ENCODE measurements at places on chromosomes 5 and 9. TPM values are rescaled to one million over a fixed set of nuclear protein-coding genes. Genes with fewer than 3 reads are reported as not detected.

GRCh38 chr9:82894961-82895821, 167.8 kb downstream of the RASEF start:
- no peak for DNase-seq

DNA sequence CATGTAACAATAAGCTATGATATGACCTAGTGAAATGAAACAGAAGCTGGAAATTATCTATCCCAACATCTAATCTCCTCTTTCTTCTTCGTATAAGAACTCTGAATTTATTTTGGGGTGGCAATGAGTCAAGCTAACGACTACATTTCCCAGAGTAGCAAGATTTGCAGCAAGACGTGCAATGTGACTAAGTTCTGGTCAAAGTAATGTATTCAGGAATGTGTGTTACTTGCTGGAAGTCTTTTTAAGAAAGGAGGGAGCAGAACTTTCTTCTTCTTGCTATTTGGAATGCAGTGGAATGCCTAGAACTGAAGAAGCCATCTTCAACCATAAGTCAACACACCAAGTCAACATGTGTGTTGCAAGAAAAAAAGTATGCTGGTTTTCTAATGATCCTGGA, 406.6 kb upstream of the MEF2C start:
- DNase-seq: no peak

DNA sequence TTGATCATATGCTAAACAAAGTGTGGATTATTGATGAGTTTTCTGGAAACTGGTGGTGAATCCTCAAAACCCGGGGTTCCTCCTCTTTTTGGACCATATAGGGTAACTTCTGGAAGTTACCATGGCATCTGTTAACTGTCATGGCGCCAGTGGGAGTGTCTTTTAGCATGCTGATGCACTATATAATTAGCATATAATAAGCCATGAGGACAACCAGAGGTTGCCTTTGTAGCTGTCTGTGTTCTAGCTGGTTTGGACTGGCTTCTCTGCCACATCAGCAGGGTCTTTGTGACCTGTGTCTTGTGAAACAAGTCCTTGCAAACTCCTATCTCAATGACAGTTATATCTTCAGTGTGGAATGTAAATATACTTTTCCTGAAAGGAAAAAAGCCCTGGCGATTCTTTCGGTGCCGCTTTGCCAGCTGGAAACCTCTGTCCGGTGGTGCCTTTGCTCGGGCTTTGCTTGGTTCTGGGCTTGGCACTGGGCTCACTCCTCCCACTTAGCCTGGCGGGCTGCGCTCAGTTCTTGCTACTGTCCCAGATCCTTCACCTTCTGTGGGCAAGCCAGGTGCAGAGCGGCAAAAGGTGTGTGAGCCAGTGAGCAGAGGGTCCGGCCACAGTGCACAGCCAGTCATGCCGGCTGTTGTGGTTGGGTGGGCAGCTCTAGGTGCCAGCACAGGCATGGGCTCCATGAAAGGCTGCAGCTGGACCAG, 20.4 kb downstream of the NXNL2 start:
- no peak for DNase-seq

DNA sequence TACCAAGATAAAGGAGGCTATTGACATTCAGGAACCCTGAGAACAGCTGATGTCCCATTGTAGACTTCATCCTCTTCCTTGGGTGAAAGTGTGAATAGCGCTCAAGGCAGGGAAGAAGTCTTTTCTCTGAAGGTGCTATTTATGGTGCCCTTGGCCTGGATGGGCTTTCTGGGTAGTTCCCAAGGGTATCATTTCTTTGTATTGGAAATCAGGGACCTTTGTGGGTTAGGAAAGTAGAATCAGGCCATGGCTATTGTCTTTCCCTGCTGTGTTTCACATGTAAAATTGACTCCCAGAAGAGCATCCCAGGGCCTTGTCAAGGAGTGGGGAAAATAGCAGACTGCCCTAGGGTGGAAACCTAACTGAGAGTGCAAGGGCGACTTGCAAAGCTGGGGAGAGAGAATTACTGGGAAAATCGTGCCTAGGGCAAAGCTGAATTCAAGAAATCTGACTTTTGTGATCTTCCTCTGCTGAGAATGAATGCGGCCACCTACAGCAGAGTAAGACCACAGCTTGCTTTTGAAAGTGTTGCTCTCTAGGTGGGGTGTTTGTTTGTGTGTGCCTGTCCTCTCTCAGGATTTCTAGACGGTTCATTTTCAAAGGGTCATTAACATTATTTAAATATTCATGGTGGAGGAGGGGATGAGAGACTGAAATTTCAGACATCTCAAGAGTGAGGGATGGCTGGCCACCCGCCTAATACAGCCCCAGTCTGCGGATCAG, 160.6 kb downstream of the C9orf152 start:
- no peak for DNase-seq

DNA sequence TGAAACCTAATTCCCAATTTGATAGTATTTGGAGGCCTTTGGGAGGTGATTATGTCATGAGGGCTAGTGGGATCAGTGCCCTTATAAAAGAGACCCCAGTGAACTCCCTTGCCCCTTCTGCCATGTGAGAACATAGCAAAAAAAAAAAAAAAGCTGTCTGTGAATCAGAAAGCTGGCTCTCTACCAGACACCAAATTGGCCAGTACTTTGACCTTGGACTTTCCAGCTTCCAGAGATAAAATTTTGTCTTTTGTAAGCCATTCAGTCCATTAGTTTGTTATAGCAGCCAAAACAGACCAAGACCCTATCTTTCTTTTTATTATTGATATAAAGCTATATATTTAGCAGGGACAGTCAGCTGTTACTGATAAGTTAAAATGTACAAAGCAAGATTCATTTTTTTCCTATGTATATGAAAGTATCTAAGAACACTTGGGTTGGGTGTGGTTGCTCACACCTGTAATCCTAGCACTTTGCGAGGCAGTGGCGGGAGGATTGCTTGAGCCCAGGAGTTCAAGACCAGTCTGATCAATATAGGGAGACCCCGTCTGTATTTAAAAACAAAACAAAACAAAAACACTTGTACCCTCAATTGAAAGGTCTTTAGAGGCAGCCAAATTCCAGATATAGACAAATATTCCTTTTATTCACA, 8.1 kb upstream of the C5orf24 start:
- DNase-seq: no peak

Gene GBGT1
- total RNA-seq: 3.4 TPM

Gene ZNF474
- 0.25 TPM for total RNA-seq

Gene SOWAHA
- 1.6 TPM for total RNA-seq

Data from liver (tissue), 10 donors.